ENCODE measurements at places on chromosomes 5 and 9. TPM values are rescaled to one million over a fixed set of nuclear protein-coding genes. Genes with fewer than 3 reads are reported as not detected.
A peak's percentile ranks its signal among the peaks of the same experiment; 100 is the strongest.

GRCh38 chr9:132235894-132236661, 74.2 kb downstream of the NTNG2 start:
- DNase-seq: peak; percentile 46

DDX4 gene
- not detected for polyA plus RNA-seq

DNA sequence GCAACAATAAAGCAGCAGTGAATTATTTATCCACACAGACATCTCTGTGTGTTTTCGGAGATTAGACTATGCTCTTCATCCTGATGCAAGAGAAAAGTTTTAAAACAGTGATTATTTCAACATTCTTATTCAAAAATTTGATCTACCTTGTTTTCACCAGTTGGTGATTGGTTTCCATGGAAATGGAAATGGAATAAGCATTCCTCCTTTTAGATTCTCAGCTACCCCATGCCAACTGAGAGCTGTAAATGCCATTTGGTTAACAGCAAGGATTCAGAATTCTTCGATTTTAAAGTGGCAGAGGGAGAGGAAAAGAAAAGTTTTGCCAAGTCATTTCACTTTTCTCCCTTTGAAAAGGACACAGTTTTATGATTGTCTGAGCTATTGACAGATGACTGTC, 154.7 kb downstream of the PCSK5 start:
- no peak for DNase-seq

GRCh38 chr9:127452691-127453090, 1.4 kb downstream of the LRSAM1 start:
- peak; percentile 49 for DNase-seq

DNA sequence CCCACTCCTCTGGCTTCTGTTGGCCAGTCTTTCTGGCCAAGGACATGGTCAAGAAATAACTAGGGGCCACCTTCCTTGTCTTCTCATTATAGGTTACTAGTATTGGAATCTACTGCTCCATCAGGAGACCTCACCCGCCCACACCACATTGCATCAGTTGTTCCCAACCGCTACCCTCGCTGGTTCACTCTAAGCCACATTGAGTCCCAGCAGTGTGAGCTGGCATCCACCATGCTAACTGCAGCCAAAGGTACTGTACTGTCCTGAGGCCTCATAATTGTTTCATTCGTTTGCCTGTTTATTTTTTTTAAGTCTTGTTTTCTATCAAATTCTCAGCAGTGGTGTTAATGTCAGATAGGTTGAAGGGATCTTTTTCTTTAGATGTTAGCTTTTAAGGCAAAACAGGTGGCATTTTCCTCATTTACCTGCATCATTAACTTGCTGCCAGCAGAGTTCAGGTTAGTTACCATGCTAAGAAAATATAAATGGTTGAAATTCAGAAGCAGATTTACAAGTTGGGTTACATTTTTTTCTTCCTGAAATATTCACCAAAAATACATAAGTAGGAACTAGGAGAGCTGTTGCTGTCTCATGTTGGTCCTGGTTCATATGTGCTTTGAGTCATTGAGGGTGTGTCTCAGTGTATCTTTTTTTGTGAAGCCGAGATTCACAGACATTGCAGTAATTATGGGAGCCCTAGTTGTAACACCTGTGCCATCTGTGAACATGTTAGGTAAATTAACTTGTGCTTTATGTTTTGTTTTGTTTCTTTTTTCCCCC, 206.9 kb downstream of the ZSWIM6 start:
- no peak for DNase-seq

Measured in HepG2 (cell line).